Activated T-cell treated with anti-CD3 and anti-CD28 coated beads for 4 hours (primary cell): ENCODE measurements at places on chromosomes 3 and 15.

DNA sequence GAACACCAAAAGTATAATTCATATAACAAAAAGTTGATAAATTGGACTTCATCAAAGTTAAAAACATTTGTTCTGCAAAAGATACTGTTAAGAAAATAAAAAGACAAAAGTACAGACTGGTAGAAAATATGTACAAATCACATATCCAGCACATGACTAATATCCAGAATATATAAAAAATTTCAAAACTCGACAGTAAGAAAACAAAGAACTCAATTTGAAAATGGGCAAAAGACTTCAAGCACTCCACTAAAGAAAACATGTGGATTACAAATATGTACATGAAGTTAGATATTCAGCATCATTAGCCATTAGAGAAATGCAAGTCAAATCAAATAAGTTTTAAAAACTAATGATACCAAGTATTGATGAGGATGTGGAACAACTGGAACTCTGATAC, 6.7 kb downstream of the GK5 start:
- no peak for DNase-seq

DNA sequence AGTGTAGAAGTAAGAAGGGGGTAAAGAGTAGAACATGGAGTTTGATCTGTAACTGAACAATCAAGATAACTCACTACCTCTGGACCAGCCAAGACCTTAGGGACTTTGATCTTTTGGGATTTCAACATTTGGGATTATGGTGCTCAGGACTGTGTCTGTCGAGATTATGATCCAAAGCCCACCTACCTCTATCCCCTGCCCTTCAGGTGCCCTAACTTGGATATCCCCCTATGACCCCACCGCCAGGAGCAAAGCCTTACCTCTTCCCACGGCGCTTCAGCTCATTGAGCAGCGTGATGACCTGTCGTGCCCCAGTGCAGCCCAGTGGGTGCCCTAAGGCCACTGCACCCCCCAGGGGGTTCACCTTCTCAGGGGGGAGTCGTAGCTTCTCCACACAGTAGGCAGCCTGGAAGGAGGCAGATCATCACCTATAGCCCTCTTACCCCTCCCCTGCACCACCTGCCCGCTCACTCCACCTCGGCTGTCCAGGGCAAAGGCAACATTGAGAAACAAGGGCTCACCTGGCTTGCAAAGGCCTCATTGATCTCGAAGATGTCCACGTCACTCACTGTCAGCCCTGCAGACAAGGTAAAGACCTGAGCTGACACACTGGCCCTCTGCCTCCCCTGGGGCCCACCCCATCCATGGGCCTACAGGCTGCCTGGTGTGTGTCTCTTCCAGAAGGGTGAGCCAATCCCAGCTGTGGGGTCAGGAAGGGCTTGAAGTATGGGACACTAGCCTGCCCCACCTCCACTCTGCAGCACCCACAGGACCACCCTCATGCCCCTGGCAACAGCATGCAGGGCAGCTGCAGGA, 11.4 kb downstream of the ACAA1 start:
- DNase-seq, result no peak

DNA sequence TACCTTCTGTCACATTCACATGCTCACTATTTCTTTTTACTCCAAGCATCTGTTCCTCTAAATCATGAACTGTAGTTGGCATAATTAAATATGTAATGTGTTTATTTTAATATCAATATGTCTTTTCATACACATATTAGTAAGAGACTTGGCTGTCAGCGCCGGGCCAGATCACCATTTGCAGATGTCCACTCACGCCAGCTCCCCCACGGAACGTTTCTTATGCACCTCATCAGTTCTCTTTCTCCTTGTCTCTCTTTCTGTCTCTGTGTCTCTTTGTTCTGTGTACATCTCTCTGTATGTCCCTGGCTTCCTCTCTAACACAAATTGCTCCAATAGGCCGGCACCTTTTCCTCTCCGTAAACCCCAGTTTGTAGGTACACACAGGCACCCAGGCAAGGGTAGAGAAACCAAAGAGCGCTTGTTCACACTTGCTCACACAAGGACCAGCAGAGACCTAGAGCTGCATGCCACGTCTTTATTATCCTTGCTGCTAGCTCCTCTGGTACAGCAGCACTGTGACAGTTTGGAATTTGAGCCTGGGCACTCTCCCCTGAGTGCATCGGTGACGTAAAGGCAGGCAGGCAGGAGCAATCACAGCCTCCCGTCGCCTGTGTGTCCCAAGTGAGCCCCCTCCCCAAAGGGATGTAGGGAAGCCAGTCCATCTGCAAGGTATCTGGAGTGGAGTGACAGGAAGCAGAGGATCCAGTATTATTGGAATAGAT, 40.4 kb downstream of the CACNA1D start:
- DNase-seq, result no peak

GRCh38 chr3:23312866-23313265, 109.7 kb downstream of the UBE2E2 start:
- DNase-seq, result no peak

DNA sequence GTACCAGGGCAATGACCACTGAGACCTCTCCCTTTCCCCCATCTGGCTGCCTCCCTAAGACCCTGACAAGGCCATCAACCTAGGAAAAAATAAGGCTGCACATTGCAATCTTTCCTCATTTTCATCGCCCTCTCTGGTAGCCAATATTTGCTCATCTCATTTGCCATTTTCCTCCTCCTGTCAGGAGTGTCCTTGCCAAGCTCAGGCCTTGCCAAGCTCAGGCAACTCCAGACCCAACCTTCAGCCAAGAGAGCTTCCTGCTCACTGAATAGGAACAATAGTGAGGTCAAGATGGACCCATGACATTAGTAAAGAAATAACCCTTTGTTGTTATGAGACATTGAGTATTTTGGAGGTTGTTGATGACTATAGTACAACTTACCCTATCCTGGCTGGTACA, 380.3 kb downstream of the RSL24D1 start:
- no peak for DNase-seq

DNA sequence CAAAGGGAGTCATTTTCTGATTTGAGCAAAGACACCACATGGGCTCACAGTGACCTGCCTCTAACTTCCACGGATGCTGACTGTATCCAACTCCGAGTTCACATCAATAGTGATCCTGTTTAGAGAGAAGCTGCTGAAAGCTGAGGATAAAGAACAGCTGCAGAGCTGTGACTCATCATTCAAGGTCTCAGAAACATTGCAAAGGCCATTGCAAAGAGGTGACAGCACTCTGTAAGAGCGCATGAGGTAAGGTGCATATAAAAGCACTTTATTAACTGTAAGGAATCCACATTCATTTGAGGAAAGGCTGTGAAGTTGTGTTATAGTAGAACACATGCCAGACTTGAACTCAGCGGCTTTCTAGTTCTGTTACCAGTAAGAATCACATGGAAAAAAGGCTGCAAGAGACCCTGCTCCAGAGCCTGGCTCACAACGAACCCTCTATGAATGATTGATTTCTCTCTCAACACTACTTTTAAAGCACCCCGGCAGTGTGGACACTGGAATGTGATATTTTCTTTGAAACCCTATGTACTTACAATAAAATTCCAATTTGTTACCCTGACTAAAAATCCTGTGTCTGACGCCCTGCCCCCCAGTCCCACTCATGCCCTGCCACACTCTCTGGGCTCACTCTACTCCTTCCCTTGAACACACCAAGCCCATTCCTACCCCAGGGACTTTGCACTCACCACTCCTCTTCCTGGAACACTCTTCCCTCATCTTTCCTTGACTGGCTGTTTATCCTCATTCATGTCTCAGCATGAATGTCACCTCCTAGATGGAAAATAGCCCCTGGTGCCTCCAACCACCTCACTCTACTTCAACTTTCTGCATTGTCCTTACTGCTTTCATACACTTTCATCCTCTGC, 111.2 kb downstream of the LSM3 start:
- DNase-seq, result no peak

GRCh38 chr3:55655544-55655943, 168.4 kb upstream of the WNT5A start:
- DNase-seq, result no peak

GRCh38 chr3:60316121-60316797, 935.0 kb downstream of the FHIT start:
- DNase-seq, result no peak

DNA sequence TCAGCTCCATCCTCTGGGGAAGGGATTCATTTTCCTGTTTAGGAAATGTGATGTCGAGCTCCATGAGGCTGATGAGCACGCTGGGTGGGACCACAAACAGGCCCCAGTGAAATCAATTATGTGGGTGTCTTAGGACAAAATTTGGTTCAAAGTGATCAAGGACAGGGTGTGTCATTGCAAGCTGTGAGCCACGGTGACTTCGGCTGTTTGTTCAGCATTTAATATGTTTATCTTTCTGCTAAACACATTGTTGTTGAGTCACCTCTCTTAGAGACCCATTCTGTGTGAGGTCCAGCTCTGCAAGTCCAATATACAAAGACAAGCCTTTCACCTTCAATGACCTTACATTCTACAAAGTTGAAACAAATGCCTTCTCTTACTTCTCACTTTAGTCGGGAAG, 41.3 kb downstream of the SSR3 start:
- no peak for DNase-seq

- DNase-seq, result no peak
Measured at GRCh38 chr15:101810876-101811275, 1.1 kb upstream of the OR4F15 start.

DNA sequence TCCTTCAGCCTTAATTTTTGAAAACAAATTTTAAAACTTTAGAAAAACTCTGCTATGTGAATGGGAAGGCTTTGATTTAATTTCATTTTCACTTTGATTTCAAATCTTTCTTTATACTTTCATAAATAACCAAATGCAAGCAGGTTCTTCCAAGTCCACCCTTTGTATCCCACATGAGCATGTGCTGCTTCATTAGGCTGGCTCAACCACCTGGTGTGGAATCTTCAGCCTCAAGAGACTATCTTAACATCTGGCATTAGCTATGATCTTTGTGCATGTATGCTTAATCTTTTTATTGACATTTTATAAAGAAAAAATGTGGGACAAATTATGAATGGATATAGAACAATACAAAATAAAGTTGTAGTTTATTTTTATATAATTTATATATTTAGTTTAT, 81.8 kb upstream of the MLF1 start:
- no peak for DNase-seq

DNA sequence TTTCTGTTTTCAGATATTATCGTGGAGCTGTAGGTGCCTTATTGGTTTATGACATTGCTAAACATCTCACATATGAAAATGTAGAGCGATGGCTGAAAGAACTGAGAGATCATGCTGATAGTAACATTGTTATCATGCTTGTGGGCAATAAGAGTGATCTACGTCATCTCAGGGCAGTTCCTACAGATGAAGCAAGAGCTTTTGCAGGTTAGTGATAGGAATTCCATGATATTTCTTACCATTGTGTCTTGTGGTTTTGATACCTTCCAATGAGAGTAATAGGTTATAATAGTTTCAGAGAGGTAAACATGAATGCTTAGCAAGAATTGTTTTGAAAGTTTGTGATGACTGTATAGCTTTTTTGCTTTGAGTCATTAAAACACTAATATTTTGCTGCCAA, 8.5 kb downstream of the RAB11A start:
- DNase-seq, result no peak

DNA sequence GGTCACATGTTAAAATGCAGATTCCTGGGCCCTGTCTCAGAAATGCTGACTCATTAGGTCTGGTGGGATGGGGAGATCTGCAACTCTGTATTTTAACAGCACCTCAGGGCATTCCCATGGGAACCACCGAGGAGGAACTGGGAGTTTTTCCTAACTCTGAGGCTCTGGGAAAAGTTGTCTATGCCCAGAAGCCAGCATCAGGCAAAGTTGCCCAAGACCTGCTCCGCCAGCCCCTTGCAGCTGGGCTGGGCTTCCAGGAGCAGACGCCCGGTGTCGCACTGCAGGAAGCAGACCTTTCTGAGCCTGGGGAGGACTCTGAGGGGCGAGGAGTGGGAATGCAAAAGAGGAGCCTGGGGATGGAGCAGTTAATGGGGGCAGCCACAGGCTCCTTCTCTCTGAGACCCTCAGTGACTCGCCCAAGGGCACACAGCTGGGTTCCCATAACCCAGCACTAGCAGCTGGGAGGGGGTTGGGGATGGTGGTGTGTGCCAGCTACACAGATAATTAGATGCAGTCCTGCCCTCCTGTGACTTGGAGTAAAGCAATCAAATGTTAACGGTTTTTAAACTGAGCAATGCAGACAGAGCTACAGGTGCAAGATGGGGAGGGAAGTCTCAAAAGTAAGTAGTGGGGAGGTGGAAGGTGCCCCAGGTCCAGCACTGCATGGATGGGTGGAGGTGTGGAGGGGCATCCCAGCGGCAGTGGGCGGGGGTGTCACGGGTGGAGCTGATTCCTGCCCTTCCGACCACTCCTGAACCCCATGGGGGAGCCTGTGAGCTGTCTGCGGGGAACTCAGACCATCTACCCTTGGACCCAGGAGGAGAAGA, 100.4 kb downstream of the LSM3 start:
- no peak for DNase-seq

DNA sequence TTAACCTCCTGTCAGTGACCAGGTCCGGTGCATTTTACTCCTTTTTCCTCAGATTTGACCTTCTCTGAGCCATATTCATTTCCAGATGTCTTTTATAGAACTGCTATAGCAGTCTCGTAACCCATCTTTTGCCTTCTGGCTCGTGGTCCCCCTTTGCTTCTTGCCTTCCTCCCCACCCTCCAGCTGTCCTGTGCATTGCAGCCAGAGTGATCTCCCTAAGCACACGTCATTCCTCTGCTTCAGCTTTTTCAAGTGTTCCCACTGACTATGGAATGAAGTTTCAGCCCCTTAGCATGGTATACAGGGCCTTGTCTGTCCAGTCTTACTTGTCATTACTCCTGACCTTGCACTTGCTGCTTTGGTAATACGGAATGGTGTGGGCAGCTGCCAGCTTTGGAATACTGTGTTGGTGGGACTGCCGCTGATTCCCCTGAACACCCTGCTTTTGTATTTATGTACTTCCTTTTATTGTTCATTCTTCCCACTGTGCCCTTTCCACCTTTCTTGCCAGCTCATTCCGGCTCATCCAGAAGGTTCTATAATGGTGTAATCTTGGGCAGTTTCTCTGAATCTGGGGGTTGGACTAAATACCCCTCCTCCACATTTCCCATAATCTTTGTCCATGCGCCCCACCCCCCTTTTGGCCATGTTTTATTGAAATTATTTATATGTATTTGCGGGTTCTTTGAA, 38.9 kb downstream of the SLC25A26 start:
- DNase-seq, result no peak

DNA sequence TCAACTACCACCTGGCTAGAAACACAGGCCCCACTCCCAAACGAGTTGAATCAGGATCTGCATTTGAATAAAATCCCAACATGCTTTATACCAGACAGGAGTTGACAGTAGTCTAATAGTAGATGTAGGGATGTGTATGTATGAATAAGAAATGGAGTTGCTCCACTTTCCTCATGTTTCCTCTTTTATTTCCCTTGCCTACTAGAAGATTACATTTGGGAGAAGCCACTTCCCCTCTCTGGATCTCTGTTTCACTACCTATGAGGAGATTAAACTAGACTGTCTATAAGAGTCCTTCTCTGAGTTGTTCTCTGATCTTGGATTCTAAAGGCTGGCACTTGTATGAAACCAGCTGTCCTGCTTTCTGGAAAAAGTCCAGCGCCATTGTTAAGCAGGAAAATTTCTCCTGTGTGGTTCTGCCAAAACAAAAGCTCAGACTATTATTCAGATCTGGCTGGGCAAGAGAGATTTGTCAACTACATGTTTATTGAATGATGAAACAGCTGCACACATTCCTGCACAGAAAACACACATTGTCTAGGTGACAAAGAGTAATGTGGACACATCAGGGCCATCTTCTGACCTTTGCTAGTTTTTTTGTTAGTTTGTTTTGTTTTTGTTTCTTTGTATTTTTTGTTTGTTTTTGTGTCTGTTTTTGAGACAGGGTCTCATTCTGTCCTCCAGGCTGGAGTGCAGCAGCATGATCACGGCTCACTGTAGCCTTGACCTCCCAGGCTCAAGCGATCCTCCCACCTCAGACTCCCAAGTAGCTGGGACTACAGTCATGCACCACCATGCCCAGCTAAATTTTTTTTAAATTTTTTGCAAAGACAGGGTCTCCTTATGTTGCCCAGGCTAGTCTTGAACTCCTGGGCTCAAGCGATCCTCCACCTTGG, 29.9 kb downstream of the ACP3 start:
- DNase-seq, result no peak
